ENCODE measurements at places on chromosomes 5 and 9.

DNA sequence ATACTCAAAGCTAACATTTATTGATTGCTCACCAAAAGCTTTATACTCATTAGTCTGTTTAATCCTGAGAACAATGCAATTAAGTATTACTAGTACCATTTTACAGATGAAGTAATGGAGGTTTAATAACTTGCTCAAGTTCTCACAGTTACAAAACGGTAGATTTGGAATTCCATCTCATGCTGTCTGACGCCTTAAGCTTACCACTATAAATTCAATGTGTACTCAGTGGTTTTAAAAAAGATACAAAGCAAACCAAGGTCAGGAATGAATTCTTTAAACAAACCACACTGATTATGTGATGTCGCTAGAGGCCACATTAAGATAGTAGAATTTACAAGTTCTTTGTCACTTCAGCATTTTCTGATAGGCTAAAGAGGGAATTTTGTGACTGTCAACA lies 1.2 kb upstream of the C5orf63 start:
- DNase-seq = no peak

DNA sequence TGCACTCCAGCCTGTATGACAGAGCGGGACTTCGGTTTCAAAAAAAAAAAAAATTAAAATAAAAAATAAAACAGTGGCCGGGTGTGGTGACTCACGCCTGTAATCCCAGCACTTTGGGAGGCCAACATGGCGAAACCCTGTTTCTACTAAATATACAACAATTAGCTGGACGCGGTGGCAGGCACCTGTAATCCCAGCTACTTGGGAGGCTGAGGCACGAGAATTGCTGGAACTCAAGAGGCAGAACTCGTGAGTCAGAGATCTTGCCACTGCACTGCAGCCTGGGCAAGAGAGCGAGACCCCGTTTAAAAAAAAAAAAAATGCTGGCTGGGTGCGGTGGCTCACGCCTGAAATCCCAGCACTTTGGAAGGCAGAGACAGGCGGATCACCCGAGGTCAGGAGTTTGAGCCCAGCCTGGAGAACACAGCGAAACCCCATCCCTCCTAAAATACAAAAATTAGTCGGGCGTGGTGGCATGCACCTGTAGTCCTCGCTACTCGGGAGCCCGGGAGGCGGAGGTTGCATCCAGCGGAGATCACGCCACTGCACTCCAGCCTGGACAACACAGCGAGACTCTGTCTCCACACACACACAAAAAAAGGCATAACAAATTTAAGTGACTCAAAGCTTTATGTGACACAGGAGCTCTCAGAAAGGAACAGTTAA lies 1.5 kb upstream of the NPM1 start:
- DNase-seq = no peak

GRCh38 chr9:99736291-99736690 lies 85.4 kb upstream of the NR4A3 start:
- DNase-seq = no peak

- DNase-seq = no peak
Measured at GRCh38 chr9:25918761-25919160, 240.5 kb upstream of the TUSC1 start.

DNA sequence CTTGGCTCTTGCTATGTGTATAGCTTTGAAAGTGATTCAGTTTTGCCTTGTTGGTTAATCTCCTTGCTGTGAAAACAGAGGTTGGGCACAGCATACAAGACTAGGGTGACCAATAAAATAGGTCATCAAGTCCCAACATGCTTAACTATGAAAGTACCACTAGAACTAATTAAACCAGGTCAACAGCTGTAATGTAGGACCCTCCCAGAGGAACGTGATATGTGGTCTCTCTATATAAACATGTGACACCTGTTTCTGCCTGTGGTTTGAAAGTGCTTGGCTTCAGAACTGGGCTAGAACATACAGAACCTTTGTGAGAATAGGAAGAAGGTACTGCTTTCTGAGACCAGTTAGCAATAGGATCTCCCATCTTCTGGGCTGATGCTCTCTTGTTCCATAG lies 297.1 kb downstream of the FBXL7 start:
- no peak for DNase-seq

- DNase-seq = no peak
Measured at GRCh38 chr5:122199146-122199545, 69.8 kb downstream of the ZNF474 start.
